ENCODE measurements at places on chromosomes 4 and X.
A peak's percentile ranks its signal among the peaks of the same experiment; 100 is the strongest.

DNA sequence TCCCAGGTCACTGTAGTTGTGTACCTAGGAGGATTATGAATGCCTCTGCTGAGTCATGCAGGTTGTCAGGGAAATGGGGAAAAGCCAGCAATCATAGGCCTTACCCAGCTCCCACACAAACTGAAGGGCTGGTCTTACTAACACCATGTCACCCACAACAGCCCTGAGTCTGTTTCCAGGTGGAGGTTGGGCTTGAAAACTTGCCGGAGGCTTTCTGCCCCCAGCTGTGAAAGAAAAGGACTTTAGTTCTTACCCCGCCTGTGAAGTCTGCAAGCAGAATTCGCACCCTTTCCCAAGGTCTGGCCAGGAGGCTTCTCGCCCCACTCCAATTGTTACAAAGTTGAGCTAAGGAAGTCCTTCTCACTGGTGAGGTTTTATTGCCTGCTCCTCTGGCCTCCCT is 143.9 kb downstream of the RPS6KA6 start:
- no peaks in the 10 kb centered on the region for H3K4me1 ChIP-seq
- no peak for DNase-seq
- H3K4me3 ChIP-seq: no peak overlapping the region

GRCh38 chr4:117479673-117480072 is 394.3 kb upstream of the TRAM1L1 start:
- H3K4me3 ChIP-seq: no peak overlapping the region
- H3K27me3 ChIP-seq: no peaks in the 10 kb centered on the region
- H3K4me1 ChIP-seq: no peaks in the 10 kb centered on the region
- no peak overlapping the region for H3K27ac ChIP-seq

GRCh38 chr4:139419388-139419914 is 34.5 kb upstream of the RAB33B start:
- no peak for DNase-seq
- no peaks in the 10 kb centered on the region for H3K4me1 ChIP-seq
- no peaks in the 10 kb centered on the region for H3K36me3 ChIP-seq
- no peak overlapping the region for H3K27ac ChIP-seq

DNA sequence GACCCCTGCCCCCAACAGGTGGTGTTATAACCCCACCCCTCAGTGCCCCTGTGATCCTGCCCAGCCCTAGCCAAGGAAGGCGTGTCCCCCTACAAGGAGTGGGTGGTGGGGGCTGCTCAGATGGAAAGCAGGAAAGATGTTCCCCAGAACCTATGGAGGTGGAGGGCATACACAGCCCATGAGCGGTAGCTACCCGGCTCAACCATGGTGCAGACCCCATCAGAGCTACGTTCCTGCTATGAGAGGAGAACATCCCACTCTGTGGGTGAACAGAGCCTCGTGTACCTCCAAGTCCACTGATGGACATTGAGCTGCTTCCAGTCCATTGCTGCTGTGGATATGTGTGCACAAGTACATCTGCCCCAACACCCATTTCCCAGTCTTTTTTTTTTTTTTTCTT is 71.1 kb downstream of the SHOX start:
- H3K4me3 ChIP-seq: no peak overlapping the region
- no peaks in the 10 kb centered on the region for H3K4me1 ChIP-seq
- DNase-seq: no peak
- no peaks in the 10 kb centered on the region for H3K27me3 ChIP-seq
- H3K27ac ChIP-seq: no peak overlapping the region

DNA sequence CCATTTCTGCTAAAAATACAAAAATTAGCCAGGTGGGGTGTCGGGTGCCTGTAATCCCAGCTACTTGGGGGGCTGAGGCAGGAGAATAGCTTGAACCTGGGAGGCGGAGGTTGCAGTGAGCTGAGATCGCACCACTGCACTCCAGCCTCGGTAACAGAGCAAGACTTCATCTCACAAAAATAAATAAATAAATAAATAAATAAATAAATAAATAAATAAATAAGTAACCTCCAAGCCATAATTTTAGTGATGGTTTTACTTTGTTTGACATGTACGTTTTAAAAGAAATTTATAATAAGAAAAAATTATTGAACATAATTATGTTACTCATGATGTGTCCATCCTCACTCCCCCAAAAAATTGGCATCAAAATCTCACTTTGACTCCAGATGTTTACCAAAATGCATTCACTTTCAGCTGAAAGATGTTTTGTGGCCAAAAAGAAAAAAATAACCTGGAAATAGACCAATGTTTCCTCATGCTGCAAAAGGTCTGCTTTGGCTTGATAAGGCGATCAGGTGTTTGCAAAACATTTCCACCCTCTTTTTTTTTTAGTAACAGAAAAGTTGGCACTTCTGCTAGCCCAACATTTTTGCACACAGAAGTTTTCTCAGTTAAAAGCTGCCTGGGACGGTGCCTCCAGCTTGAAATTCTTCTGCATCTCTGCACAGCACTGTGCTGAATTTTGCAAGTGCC is 42.2 kb upstream of the DHRSX start:
- no peak overlapping the region for H3K4me3 ChIP-seq
- no peak for DNase-seq
- H3K27ac ChIP-seq: no peak overlapping the region
- H3K36me3 ChIP-seq: no peaks in the 10 kb centered on the region
- no peaks in the 10 kb centered on the region for H3K27me3 ChIP-seq
- H3K4me1 ChIP-seq: no peaks in the 10 kb centered on the region

DNA sequence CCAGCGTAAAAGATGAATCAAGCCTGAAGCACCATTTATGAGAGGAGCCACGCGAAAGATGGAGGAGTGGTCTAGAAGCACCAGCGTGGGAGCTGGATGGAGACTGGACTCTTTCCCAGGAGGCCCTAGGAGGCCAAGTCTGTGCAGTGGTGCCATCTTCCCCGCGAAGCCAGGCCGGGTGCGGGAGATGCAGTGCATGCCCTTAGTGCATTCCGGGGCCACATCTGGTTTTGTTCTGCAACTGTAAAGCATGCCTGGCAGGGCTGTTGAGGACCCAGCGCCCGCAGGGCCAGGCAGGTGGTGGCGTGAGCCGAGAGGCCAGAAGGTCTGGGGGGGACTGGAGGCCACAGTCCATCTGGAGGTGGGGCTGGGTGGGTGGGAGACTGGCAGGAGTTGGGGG is 78.6 kb upstream of the ADRA2C start:
- no peak overlapping the region for H3K4me3 ChIP-seq
- H3K27ac ChIP-seq: no peak overlapping the region
- H3K36me3 ChIP-seq: no peaks in the 10 kb centered on the region
- H3K27me3 ChIP-seq: no peaks in the 10 kb centered on the region

DNA sequence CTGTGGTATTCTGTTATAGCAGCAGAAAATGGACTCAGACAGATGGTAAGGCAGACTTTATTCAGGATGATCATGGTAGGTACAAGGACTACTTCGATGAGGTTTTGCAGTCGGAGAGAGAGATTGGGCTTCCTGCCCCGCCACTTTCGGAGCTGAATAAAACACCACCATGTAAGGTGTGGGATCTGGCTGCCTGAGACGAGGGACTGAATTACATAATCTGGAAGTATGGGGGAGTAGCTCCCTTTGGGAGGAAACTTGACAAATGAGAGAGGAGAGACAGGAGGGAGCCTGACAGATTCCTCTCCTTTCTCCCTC is 255.5 kb upstream of the GATB start:
- no peaks in the 10 kb centered on the region for H3K36me3 ChIP-seq
- DNase-seq: no peak
- H3K27ac ChIP-seq: no peak overlapping the region
- H3K4me3 ChIP-seq: no peak overlapping the region
- peaks cover 34% of the 10 kb centered on the region for H3K4me1 ChIP-seq

GRCh38 chrX:64850371-64851082 is 125.7 kb downstream of the ZC4H2 start:
- H3K4me1 ChIP-seq: peaks cover 23% of the 10 kb centered on the region
- H3K36me3 ChIP-seq: no peaks in the 10 kb centered on the region
- DNase-seq: no peak
- H3K27me3 ChIP-seq: no peaks in the 10 kb centered on the region

GRCh38 chr4:69518538-69519198 is 23.0 kb upstream of the UGT2B4 start:
- no peaks in the 10 kb centered on the region for H3K27me3 ChIP-seq
- no peaks in the 10 kb centered on the region for H3K4me1 ChIP-seq
- no peak overlapping the region for H3K4me3 ChIP-seq
- H3K27ac ChIP-seq: no peak overlapping the region
- no peaks in the 10 kb centered on the region for H3K36me3 ChIP-seq

DNA sequence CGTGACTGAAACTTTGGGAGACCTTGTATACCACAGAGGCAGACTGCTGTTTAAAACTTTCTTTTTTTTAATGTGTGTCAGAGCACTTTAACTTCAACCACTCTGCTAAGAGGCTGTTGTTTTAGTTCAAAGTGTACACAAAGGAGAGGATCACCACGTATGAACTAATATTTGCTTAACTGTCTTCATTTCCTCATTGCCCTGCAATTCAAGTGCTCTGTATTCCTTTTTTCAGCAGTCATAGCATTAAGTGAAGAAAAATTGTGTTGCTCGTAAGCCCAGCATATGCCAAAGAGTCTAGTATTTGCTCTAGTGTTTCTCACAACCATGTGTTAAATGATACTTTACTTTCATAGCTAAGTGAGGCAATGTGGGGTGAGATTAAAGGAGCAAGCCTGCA is 63.0 kb upstream of the HHIP start:
- no peak for DNase-seq
- H3K4me1 ChIP-seq: no peaks in the 10 kb centered on the region
- H3K27me3 ChIP-seq: no peaks in the 10 kb centered on the region
- no peak overlapping the region for H3K4me3 ChIP-seq
- H3K36me3 ChIP-seq: no peaks in the 10 kb centered on the region
- H3K27ac ChIP-seq: no peak overlapping the region

- peaks cover 19% of the 10 kb centered on the region for H3K36me3 ChIP-seq
- peak; percentile 45 for DNase-seq
- H3K27ac ChIP-seq: peak overlapping the region; percentile 83
- H3K4me3 ChIP-seq: peak overlapping the region; percentile 68
- H3K4me1 ChIP-seq: peaks cover 48% of the 10 kb centered on the region
Observed at GRCh38 chr4:2961811-2962441, 1.3 kb downstream of the NOP14 start.

- no peak overlapping the region for H3K4me3 ChIP-seq
- DNase-seq: no peak
- H3K27ac ChIP-seq: no peak overlapping the region
- no peaks in the 10 kb centered on the region for H3K4me1 ChIP-seq
- no peaks in the 10 kb centered on the region for H3K36me3 ChIP-seq
- no peaks in the 10 kb centered on the region for H3K27me3 ChIP-seq
Observed at GRCh38 chr4:128452415-128452814, 164.8 kb upstream of the PGRMC2 start.

DNA sequence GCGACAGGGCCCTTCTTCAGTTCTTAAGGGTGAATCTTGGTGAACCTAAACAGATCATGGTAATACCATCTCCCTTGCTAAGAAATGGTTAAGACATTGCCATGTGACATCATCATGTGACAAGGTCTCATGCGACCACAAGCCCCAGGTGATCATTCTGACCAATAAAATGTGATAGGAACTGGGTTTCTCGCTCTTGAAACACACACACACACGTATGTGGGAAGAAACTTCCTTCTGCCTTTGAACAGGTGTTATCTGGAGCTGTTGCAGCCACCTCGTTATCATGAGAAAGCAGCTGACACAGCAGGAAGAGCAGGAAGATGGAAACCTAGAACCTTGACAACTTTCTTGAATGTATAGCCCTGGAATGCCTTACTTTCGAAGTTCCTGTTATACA is 10.2 kb downstream of the SOD3 start:
- no peak for DNase-seq
- no peak overlapping the region for H3K27ac ChIP-seq
- H3K4me1 ChIP-seq: no peaks in the 10 kb centered on the region

- no peaks in the 10 kb centered on the region for H3K27me3 ChIP-seq
- H3K27ac ChIP-seq: no peak overlapping the region
- no peak for DNase-seq
- no peaks in the 10 kb centered on the region for H3K36me3 ChIP-seq
- no peak overlapping the region for H3K4me3 ChIP-seq
- no peaks in the 10 kb centered on the region for H3K4me1 ChIP-seq
Observed at GRCh38 chr4:68744368-68744767, 71.4 kb upstream of the UGT2B10 start.

- H3K36me3 ChIP-seq: no peaks in the 10 kb centered on the region
- H3K27me3 ChIP-seq: no peaks in the 10 kb centered on the region
- no peak overlapping the region for H3K4me3 ChIP-seq
- H3K4me1 ChIP-seq: no peaks in the 10 kb centered on the region
- DNase-seq: no peak
Observed at GRCh38 chr4:86831262-86832130, 17.7 kb downstream of the SLC10A6 start.

- H3K27me3 ChIP-seq: no peaks in the 10 kb centered on the region
- H3K4me1 ChIP-seq: no peaks in the 10 kb centered on the region
- DNase-seq: no peak
- no peaks in the 10 kb centered on the region for H3K36me3 ChIP-seq
Observed at GRCh38 chrX:111869639-111870034, 6.3 kb upstream of the TRPC5OS start.

DNA sequence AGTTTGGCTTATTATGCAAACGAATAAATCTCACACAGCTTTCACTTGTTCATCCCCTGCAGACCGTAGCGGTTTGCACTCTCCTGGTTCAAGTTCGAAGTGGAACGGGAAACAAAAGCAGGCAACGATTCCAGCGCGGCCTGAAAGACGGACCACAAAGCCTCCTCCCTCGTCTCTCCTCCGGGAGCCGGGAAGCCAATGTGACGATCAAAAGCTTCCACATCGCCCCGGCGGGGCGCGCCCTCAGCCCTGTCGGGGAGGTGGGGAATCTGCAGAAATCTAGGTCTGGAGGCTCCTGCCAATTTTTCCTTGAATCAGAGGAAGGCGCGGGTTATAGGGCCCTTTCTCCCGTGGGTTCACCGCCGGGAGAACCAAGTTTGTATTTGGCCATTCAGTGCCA is 16.9 kb upstream of the ZIC3 start:
- H3K36me3 ChIP-seq: no peaks in the 10 kb centered on the region
- no peak for DNase-seq
- H3K27ac ChIP-seq: no peak overlapping the region

GRCh38 chr4:124083711-124084110 is 628.8 kb downstream of the ANKRD50 start:
- no peak for DNase-seq
- no peaks in the 10 kb centered on the region for H3K4me1 ChIP-seq
- H3K36me3 ChIP-seq: no peaks in the 10 kb centered on the region
- H3K27me3 ChIP-seq: no peaks in the 10 kb centered on the region

GRCh38 chr4:48944756-48945241 is 38.2 kb upstream of the OCIAD2 start:
- no peak overlapping the region for H3K27ac ChIP-seq
- H3K4me3 ChIP-seq: no peak overlapping the region
- peaks cover 12% of the 10 kb centered on the region for H3K4me1 ChIP-seq

DNA sequence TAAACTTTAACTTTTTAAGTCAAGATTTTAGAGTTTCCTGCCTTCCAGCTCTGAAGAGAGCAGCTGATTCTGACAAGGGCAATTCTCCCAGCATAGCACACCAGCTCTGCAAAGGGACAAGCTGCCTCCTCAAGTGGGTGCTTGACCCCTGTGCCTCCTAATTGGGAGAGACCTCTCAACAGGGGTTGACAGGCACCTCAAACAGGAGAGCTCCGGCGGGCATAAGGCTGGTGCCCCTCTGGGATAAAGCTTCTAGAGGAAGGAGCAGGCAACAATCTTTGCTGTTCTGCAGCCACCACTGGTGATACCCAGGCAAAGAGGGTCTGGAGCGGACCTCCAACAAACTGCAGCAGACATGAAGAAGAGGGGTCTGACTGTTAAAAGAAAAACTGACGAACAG is 872.9 kb upstream of the PCDH10 start:
- no peak overlapping the region for H3K27ac ChIP-seq
- H3K36me3 ChIP-seq: no peaks in the 10 kb centered on the region
- H3K4me1 ChIP-seq: no peaks in the 10 kb centered on the region
- DNase-seq: no peak

- H3K4me3 ChIP-seq: no peak overlapping the region
- H3K27ac ChIP-seq: no peak overlapping the region
Observed at GRCh38 chrX:8849945-8850344, 48.8 kb upstream of the FAM9A start.

All from CD4-positive, alpha-beta memory T cell (primary cell).